Activated naive CD8-positive, alpha-beta T cell treated with anti-CD3 and anti-CD28 coated beads for 36 hours (primary cell): ENCODE measurements at places on chromosomes 12 and 14.

DNA sequence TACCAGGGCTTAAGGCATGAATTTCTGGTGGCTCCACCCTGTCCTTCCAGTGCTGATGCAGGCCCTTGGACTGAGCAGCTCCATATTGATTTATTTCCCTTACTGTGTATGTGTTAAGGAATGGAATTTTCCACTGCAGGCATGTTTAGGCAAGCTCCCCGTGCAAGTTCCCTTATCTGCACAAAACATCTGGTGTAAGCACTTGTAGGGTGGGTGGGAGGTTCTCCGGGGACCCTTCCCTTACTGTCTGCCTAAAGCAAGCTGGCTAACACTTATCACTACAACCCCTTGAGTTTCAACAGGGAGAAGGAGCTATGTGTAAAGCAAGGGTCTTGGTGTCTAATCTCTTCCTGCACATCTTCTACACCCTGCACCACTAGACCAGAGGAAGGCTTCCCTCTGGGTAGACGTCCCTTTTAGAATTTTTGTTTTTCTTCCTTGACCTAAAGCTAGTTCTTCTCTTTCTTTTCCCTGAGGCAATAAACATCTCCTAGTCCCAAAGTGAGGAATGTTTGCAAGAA, 22.0 kb upstream of the DRAM1 start:
- no peaks in the 10 kb centered on the region for H3K27me3 ChIP-seq
- no peaks in the 10 kb centered on the region for H3K36me3 ChIP-seq
- no peak overlapping the region for H3K4me3 ChIP-seq
- no peak for DNase-seq

DNA sequence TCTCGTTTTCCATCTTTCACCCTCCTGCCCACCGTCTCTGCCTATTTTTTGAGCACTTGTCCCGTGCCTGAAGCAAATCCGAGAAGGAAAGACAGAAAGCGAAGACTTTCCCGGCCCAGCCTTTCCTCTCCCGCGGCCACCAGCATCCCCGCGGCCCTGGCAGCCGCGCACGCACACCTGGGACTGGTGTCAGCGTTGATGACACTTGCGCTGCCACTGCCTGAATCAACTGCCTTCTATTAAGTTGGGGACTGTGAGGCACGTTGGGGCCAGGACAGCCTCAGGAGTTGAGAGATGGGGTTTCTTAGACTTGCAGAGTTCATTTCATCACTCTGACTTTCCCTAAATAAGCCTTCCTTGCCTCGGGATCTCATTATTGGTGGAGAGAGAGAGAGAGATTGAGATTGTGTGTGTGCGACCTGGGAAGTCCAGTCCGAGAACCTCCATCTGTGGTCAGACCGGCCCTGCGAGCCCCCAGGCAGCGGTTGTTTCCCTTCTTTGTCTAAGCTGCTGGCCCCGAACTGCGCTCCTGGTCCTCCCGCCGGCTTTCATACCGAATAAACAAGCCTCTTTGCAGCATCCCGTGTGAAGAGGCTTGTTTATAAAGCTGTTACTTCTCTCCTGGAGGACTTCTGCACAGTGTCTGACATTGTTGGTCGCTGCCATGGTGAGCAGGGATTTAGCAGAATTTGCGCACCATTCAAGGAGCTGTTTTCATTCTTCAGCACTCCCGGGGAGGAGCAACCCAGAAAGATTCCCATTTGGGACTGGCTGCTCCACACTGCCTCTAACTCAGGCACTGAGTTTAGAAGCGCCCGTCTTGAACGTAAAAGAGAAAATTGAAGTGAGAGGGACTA, 1.5 kb downstream of the PDZRN4 start:
- peaks cover 6% of the 10 kb centered on the region for H3K4me1 ChIP-seq
- H3K27me3 ChIP-seq: peaks cover 40% of the 10 kb centered on the region
- H3K36me3 ChIP-seq: no peaks in the 10 kb centered on the region

DNA sequence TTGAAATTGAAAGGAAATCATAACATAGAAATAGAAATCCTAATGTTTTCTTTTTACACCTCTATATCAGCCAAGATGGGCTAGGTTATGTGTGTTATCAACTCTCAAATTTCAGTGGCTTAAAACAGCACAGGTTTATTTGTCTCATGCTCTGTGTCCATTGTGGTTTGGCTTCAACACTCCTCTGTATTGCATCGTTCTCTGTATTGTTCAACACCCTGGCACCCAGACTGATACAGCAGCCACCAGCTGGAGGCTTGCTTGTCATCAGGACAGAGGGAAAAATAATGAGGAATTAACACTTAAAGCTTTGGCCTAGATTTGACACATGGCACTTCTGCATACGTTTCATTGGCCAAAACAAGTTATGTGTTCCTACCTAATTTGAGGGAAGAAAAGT, 234.2 kb upstream of the ARHGAP5 start:
- DNase-seq: no peak
- H3K27ac ChIP-seq: no peak overlapping the region
- H3K4me3 ChIP-seq: no peak overlapping the region
- H3K36me3 ChIP-seq: peaks cover 26% of the 10 kb centered on the region
- no peaks in the 10 kb centered on the region for H3K4me1 ChIP-seq

- no peaks in the 10 kb centered on the region for H3K36me3 ChIP-seq
- H3K27ac ChIP-seq: peak within 1 kb of the TSS; percentile 97
- peak; percentile 47 for DNase-seq
- no peaks in the 10 kb centered on the region for H3K27me3 ChIP-seq
- peak within 1 kb of the TSS; percentile 79 for H3K4me3 ChIP-seq
- H3K4me1 ChIP-seq: peaks cover 54% of the 10 kb centered on the region
Observed at GRCh38 chr12:6635856-6636531, at the start of gene LPAR5. TSS of gene LPAR5 (minus strand) at chr12:6635959. CDS start at chr12:6621248, 14,711 bp downstream.

DNA sequence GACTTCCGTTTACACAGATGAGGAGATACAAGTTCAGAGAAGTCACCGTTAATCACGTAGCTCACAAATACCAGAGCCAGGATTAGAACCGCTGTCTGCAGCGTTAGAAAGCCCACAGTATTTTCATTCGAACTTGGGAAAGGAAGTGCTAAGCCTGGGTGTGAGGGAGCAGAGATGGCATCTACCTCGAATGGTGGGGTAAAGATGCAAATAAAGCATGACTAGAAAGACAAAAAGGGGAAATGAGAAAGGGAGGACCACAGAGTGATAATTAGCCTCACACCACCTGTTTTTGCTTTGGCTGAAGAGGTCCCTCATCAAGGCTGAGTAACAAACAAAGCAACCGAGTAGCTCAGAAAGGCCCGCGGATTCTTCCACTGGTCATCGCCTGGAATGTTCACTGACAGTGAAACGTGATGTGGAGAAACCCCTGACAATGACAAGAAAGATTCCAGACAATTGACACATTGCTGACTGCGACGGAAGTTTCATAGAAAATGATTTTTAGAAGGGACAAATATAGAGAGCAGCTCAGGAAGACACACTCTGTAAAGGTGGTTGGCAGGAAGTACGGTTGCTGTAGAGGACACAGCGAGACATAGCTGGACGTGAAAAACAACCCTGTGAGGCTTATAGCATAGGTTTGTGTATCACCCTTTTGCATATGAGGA, 31.5 kb upstream of the BHLHE41 start:
- no peaks in the 10 kb centered on the region for H3K36me3 ChIP-seq
- H3K27me3 ChIP-seq: peaks cover 7% of the 10 kb centered on the region
- no peak overlapping the region for H3K4me3 ChIP-seq
- no peaks in the 10 kb centered on the region for H3K4me1 ChIP-seq
- no peak for DNase-seq
- no peak overlapping the region for H3K27ac ChIP-seq

DNA sequence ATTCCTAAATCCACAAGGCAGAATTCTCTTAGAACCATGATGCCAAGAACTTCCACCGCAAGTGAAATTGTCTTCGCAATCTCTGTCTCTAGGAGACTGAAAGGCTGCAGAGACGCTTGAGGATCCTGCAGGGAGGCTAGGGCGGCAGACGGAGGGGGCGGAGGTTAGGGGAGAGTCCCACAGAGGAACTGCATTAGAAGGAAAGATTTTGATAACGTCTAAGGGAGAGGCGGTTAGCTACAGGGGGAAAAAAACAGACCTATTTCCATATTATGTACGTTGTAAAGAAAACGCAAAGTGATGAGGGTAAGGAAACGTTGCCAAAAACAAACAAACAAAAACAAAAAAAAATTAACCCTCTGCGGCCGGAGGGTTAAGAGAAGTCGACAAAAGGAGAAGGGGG, 595 bp downstream of the KLHL28 start:
- H3K4me1 ChIP-seq: peaks cover 49% of the 10 kb centered on the region
- no peak overlapping the region for H3K4me3 ChIP-seq
- peaks cover 35% of the 10 kb centered on the region for H3K36me3 ChIP-seq
- no peak overlapping the region for H3K27ac ChIP-seq

- H3K27ac ChIP-seq: no peak overlapping the region
- DNase-seq: no peak
- no peak overlapping the region for H3K4me3 ChIP-seq
- H3K4me1 ChIP-seq: peaks cover 7% of the 10 kb centered on the region
- no peaks in the 10 kb centered on the region for H3K27me3 ChIP-seq
Observed at GRCh38 chr14:98571104-98571503, 700.9 kb downstream of the BCL11B start.

- H3K4me1 ChIP-seq: peaks cover 3% of the 10 kb centered on the region
- DNase-seq: no peak
- H3K27me3 ChIP-seq: no peaks in the 10 kb centered on the region
- no peak overlapping the region for H3K4me3 ChIP-seq
- no peak overlapping the region for H3K27ac ChIP-seq
- H3K36me3 ChIP-seq: peaks cover 3% of the 10 kb centered on the region
Observed at GRCh38 chr14:103840014-103840413, 7.4 kb downstream of the PPP1R13B start.

- peak overlapping the region; percentile 89 for H3K4me3 ChIP-seq
- peaks cover 46% of the 10 kb centered on the region for H3K4me1 ChIP-seq
- DNase-seq: peak; percentile 22
- peaks cover 26% of the 10 kb centered on the region for H3K36me3 ChIP-seq
- H3K27me3 ChIP-seq: no peaks in the 10 kb centered on the region
- H3K27ac ChIP-seq: peak overlapping the region; percentile 91
Observed at GRCh38 chr14:24298892-24299254, 707 bp downstream of the DHRS1 start.

- no peak for DNase-seq
- H3K27ac ChIP-seq: no peak overlapping the region
- H3K4me3 ChIP-seq: no peak overlapping the region
- no peaks in the 10 kb centered on the region for H3K27me3 ChIP-seq
Observed at GRCh38 chr12:1034751-1035457, 43.9 kb downstream of the ERC1 start.

GRCh38 chr12:101877806-101878242, 444 bp downstream of the DRAM1 start:
- no peak for DNase-seq
- H3K4me3 ChIP-seq: peak overlapping the region; percentile 91
- H3K27ac ChIP-seq: peak overlapping the region; percentile 75
- H3K4me1 ChIP-seq: peaks cover 16% of the 10 kb centered on the region
- peaks cover 3% of the 10 kb centered on the region for H3K36me3 ChIP-seq

GRCh38 chr12:109191621-109192250, 75.3 kb downstream of the ACACB start:
- no peaks in the 10 kb centered on the region for H3K27me3 ChIP-seq
- no peaks in the 10 kb centered on the region for H3K4me1 ChIP-seq
- H3K27ac ChIP-seq: no peak overlapping the region

DNA sequence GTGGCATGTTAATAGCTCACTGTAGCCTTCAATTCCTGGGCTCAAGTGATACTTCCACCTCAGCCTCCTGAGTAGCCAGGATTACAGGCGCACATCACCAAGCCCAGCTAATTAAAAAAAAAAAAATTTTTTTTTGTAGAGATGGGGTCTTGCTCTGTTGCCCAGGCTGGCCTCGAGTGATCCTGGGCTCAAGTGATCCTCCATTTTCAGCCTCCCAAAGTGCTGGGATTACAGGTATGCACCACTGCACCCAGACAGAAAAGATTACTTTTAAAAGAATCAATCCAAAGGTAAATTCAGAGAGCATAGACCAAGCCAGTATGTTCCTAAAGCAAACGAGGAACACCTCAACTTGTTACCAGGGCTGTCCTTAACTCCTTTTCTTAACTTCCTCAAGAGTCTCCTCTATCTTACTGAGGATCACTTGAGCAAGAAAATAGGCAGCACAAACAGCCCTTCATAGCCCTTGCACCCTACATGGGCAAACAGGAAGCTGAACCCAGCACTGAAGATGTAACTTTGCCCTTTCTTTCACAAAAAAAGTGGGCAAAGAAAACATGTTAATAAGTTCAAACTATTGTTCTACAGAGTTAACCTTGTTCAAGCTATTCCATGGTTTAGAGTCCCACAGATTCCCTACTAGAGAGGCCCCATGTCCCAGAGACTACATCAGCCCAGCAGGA, 11.3 kb downstream of the CS start:
- peaks cover 25% of the 10 kb centered on the region for H3K4me1 ChIP-seq
- no peaks in the 10 kb centered on the region for H3K27me3 ChIP-seq
- H3K36me3 ChIP-seq: peaks cover 21% of the 10 kb centered on the region
- peak overlapping the region; percentile 25 for H3K27ac ChIP-seq

GRCh38 chr12:54700301-54700700, 52.1 kb upstream of the DCD start:
- no peaks in the 10 kb centered on the region for H3K4me1 ChIP-seq
- no peak overlapping the region for H3K4me3 ChIP-seq
- no peaks in the 10 kb centered on the region for H3K36me3 ChIP-seq
- H3K27me3 ChIP-seq: peaks cover 14% of the 10 kb centered on the region

GRCh38 chr14:38224338-38224737, 16.6 kb downstream of the SSTR1 start:
- H3K36me3 ChIP-seq: no peaks in the 10 kb centered on the region
- H3K4me1 ChIP-seq: no peaks in the 10 kb centered on the region
- peaks cover 10% of the 10 kb centered on the region for H3K27me3 ChIP-seq
- H3K27ac ChIP-seq: no peak overlapping the region

DNA sequence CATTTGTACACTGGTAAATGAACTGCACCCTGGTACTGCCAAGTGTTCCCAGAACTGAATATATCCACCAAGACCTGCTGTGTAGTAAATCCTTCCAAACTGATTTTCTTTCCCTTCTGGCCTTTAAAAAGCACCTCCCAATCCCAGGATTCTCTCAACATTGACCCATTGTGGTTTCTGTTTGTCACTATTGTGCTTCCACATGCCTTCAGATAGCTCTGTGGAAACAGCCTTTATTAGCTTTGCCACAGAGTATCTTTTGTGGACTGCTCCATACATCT, 949 bp upstream of the KIF21A start:
- H3K4me1 ChIP-seq: peaks cover 23% of the 10 kb centered on the region
- H3K27ac ChIP-seq: no peak overlapping the region
- peaks cover 6% of the 10 kb centered on the region for H3K27me3 ChIP-seq
- no peak for DNase-seq
- H3K4me3 ChIP-seq: peak overlapping the region; percentile 72

DNA sequence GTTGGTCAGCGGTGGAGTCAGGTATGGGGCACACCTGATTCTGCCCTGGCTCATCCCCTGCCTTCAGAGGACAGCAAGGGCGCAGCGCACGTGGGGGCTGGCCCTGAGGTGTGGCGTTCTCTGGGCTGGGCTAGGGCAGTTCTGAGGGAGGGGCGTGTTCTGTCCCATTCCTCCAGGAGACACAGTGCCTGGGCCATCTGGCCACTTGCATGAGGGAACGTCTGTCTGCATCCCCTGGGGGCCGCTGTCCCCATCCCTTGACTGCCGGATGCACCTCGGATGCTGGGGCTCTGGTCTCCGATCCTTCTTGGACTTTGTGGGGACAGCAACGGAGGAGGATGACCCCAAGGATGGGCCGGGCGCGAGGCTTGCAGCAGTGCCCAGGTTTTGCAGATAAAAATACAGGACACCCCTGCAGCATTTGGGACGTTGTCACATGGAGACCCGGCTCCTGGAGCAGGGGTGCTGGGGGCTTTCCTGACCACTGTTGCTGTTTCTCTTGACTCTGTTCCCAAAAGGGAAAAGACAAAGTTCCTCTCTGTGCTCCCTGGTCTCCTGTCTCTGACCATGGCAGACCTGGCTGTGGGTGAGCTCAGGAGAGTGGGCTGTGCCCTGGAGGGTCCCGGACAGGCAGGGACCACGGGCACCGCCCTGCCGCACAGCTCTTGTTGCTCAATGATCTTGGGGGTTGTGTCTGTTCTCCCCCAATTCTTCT, 6.9 kb downstream of the MTA1 start:
- no peak for DNase-seq
- H3K36me3 ChIP-seq: peaks cover 75% of the 10 kb centered on the region
- H3K27me3 ChIP-seq: no peaks in the 10 kb centered on the region
- peaks cover 21% of the 10 kb centered on the region for H3K4me1 ChIP-seq
- peak overlapping the region; percentile 42 for H3K27ac ChIP-seq
